NCI-H146 (cell line): ENCODE measurements at places on chromosomes 16 and 17.

DNA sequence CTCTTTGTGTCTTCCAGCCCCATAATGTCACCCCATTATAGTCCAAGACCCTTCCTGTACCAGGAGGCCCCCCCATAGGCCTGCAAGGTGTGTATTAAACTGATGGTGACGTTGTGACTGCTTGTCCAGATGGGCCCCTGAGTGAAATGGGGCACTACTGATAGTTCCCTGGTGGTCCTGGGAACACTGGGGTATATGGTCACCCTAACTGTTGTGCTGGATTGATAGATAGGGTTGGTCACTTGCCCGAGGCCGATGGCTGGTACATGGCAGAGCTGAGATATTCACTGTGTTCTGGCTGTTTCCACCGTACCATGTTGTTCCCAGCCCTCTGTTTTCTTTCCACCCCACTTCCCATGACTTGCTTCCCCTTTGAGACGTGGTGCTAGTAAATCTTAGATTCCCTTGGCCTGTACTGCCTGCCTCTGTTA is 4.3 kb downstream of the CNP start:
- DNase-seq, result no peak

GRCh38 chr16:4338712-4339299 is 12.3 kb downstream of the PAM16 start:
- DNase-seq, result no peak

- peak; percentile 75 for DNase-seq
These were observed 785 bp downstream of the UBALD1 start for GRCh38 chr16:4613636-4614570.

GRCh38 chr16:77919761-77920415 is 102.5 kb upstream of the CLEC3A start:
- DNase-seq, result no peak

- DNase-seq, result no peak
These were observed 1735.3 kb downstream of the TP53TG3F start for GRCh38 chr16:35194681-35195080.

GRCh38 chr16:20829536-20829935 is 23.2 kb downstream of the REXO5 start:
- no peak for DNase-seq

DNA sequence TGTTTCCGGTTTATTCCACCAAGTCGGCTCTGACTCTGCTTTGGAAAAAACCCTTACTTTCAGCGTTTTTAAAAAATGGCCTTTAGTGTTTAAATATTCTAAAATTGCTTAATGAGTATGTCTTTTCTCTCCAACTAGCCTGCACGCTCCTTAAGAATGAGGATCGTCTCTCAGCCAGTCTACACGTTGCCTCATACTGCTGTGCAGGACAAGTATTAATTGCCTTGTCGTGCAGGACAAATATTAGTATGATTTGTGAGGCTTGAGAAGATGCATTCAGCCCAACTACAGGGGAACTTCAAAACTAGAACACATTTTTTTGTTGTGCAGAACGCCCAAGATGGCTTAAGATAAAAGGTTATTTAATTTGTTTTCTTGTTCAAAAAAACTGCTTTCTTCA is 61.2 kb downstream of the MARCHF10 start:
- DNase-seq, result no peak

- peak; percentile 99 for DNase-seq
These were observed 16.5 kb downstream of the ADAM11 start for GRCh38 chr17:44775136-44775837.

DNA sequence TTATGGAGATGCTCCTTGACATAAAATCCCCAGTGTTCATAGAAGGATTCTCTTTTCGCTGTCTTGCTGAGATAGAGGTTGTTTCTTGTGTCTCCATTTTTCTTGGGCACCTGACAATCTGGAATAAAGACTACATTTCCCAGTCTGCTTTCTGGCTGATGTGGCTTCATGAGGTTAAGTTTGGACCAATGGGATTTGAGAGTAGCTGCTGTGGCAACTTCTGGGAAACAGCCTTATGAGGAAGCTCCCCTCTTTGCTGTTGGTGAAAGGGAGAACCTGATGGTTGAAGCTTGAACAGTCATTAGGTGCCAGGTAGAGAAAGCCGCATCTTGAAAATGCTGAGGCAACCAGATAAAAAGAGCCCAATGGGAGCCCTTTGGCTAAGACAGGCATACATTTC is 24.4 kb downstream of the HS3ST4 start:
- DNase-seq, result no peak

- DNase-seq, result no peak
These were observed 197.4 kb downstream of the SPECC1 start for GRCh38 chr17:20206591-20206990.

GRCh38 chr17:76147211-76148014 is 6.4 kb upstream of the FOXJ1 start:
- DNase-seq, result peak; percentile 20

- DNase-seq, result peak; percentile 39
These were observed 70.9 kb upstream of the KIFC3 start for GRCh38 chr16:57873218-57873617.

- DNase-seq, result peak; percentile 12
These were observed 1.9 kb downstream of the CIITA start for GRCh38 chr16:10878644-10879501.

- DNase-seq, result no peak
These were observed 114.9 kb downstream of the TRIM37 start for GRCh38 chr17:58991718-58992331.

DNA sequence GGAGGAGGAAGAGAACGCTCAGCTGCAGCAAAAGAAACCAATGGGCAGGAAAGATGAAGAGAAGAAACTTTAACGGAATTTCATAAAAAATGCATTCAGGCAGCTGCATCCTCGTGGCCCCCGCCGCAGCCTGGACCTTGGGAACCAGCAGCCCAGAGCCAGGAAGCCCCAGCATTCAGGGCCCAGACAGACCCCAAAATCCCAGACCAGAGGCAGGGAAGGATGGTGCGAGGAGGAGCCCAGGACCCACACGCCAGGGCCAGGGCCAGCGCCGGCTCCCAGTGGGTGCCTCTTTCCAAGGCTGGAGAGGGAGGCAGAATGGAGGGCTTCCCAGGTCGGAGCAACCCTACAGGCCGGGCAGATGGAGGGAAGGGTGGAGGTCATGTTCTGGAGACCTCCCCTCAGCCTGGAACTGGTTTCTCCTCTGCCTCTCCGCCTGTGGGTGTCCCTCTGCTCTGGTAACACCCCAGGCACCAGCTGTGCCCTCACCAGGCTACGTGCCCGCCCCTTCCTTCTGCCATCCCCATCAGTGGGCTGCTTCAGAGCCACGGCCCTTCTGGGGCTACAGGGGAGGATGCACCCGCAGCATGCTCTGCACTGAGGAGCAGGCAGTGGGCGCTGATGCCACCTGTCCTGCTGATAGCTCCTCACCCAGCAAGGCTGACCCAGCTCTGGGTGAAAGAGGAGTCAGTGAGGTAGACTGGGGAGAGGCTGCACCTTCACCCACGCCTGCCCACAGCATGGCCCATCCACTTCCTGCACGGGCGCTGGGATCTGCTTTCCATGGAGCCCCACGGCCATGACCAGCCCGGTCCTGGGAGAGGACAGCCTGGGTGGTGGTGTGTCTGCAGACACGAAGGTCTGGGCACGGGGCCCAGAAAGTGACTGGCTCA is 1.2 kb upstream of the MIF4GD start:
- no peak for DNase-seq

DNA sequence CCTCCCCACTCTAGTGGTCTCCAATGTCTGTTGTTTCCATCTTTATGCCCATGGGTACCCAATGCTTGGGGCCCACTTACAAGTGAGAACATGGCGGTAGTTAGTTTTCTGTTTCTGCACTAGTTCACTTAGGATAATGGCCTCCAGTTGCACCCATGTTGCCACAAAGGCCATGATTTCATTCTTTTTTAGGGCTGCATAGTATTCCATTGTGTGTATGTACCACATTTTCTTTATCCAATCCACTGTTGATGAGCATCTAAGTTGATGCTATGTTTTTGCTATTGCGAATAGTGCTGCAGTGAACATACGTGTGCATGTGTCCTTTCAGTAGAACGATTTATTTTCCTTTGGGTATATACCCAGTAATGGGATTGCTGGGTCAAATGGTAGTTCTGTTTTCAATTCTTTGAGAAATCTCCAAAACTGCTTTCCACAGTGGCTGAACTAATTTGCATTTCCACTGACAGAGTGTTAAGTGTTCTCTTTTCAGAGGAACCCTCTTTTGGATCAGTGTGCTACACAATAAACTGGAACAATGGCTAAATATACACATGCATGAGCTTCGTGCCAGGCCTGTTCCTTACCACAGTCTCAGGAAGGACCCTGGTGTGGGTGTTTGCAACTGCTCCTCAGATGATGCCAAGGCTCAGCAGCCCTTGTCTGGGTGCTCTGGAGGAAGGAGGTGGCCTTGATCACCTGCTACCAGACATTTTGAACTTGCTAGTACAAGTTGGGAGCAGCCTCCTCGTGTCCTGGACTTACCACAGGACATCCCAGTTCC is 34.4 kb downstream of the KNOP1 start:
- DNase-seq, result no peak

- DNase-seq, result no peak
These were observed 14.6 kb upstream of the PITPNA start for GRCh38 chr17:1577182-1577581.

GRCh38 chr17:699345-699744 is 15.3 kb downstream of the VPS53 start:
- DNase-seq, result no peak

DNA sequence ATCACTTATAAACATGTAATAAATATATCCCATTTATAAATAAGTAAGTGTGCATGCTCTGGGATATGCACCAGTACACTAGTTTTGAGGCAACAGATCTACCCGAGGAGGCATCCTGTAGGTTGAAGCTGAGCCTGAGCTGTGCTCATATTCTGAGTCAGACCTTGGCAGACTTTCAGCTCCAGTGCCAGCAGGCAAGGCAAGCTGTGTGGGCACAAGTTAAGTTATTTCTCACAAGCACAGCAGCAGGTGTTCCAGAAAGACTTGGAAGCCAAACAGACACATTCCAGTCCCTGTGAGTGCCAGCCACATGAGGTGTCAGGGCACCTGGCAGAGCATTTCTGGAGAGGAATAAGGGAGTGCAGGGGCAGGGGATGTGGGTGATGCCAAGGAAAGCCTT is 1.3 kb upstream of the CLEC19A start:
- no peak for DNase-seq

GRCh38 chr16:28623172-28623711 is 13.4 kb upstream of the SULT1A1 start:
- peak; percentile 97 for DNase-seq

DNA sequence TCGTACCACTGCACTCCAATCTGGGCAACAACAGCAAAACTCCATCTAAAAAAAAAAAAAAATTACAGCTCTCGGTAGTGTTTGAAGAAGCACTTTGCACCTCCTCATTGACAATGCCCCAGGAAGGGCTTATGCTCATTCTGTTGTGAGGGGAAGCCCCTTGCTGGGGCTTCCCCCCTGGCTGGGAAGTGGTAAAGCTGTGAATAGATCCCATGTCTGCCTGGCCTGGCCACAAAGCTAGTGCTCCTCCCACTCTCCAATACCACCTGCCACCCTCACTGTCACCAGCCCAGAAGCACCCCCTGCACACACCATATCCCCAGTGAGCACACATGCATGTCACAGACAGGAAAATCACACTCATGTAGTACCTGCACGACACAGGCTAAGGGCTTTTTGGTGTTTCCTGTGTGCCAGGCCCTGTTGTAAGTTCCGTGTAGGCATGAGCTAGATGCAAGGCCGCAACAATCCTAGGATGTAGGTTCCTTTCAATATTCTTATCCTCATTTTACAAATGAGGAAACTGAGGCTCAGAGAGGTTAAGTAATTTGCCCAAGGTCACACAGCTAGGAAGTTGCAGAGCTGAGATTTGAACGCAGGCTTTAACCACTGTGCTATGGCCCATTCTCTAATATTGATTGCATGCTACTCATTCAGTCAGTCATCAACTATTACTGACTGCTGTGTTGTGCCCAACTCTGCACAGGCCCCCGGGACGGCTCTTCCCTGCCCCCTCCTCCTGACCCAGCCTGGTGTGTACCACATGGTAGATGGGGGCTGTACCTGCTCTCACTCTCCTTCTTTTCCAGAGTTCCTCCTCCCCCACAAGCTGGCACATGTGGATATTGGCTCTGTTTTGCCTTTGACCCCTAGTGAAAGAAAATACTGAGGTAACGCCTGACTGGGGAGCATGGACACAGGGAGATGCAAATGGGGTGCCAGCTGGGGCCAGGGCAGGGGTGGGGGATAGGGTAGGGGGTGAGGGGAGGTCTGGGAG is 11.9 kb upstream of the COL1A1 start:
- DNase-seq, result no peak

DNA sequence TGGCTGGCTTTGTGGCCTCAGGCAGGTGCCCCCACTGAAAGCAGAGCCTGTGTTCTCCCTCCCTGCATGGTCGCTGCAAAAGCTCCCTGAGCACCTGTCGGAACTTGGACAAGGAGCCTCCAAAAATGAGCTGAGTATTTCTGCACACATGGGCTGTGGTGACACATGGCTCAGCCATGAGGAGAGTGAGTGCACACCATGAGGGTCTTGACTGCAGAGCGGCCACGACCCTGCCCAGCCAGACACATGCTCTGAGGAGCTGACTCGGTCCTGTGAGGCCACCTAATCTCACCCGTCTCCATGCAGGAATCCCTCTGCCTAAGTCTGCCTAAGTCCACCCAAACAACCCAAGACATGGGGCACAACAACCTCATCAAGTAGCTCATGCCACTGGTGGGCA is 128.9 kb downstream of the DYNLRB2 start:
- DNase-seq, result no peak

GRCh38 chr16:25014500-25015147 is 545 bp downstream of the ARHGAP17 start:
- peak; percentile 76 for DNase-seq

GRCh38 chr17:78356101-78356713 is 3.7 kb downstream of the SOCS3 start:
- DNase-seq, result no peak

DNA sequence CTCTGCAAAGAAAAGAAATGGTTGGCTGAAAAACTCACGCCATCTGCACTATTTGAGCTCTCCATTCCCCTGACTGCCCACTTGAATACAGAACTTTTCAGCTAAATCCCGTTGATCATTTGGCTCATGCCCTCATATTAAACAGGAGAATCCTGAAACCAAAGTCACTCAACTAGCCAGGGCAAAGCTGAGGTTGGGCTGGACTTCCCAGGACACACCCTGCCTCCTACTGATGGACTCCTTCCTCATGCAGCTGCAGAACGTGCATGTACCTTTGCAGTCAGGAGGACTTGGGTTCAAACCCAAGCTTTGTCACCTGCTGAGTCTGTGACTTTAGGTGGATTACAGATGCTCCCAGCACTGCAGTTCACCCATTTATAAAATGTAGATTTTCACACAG is 7.7 kb downstream of the ASIC2 start:
- no peak for DNase-seq

- no peak for DNase-seq
These were observed 113.9 kb downstream of the BANP start for GRCh38 chr16:88064889-88065746.

- no peak for DNase-seq
These were observed 196.3 kb downstream of the IRF8 start for GRCh38 chr16:86095131-86095752.

DNA sequence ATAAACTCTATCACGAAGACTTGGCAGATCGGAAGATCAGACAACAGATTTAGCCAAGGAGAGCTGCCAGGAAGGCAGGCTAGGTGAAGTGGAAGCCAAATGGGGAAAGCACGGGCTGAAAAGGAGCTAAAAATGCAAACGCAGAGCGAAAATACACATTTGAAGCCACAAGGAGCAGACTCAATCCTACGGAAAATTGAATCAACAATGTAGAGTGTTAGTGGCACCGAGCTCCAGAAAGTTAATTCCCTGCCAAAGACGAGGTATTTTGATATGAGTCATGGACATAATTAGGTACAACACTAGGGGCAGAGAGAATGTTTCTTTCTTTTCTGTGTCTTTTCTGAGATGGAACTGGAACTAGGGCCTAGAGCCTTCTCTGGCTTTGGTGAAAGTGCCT is 20.7 kb downstream of the GSG1L start:
- DNase-seq, result no peak

GRCh38 chr17:3475251-3475685 is 529 bp upstream of the ASPA start:
- DNase-seq, result no peak
